ENCODE measurements at places on chromosomes 11 and 22. TPM values are rescaled to one million over a fixed set of nuclear protein-coding genes. Genes with fewer than 3 reads are reported as not detected.

- no peak for DNase-seq
Measured at GRCh38 chr22:27844656-27845591, 43.4 kb upstream of the MN1 start.

DNA sequence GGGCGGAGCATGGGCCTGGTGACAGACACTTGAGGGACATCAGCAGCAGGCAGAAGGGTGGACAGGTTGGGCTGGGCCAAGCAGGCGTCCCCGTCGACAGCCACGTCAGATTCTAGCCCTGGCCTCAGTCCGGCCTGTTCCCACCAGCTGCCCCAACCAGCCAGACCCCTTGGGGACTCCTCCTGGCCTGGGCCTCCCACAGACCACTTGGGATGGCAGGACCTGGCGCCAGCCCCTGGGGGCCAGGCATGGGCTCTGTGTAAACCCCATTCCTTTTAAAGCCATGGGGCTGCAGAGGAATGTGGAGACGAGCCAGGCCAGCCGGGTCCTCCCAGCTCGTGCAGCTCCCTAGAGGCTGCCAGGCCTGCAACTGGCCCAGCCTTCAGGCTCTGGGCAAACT lies 4.7 kb upstream of the SUSD2 start:
- no peak for DNase-seq

DNA sequence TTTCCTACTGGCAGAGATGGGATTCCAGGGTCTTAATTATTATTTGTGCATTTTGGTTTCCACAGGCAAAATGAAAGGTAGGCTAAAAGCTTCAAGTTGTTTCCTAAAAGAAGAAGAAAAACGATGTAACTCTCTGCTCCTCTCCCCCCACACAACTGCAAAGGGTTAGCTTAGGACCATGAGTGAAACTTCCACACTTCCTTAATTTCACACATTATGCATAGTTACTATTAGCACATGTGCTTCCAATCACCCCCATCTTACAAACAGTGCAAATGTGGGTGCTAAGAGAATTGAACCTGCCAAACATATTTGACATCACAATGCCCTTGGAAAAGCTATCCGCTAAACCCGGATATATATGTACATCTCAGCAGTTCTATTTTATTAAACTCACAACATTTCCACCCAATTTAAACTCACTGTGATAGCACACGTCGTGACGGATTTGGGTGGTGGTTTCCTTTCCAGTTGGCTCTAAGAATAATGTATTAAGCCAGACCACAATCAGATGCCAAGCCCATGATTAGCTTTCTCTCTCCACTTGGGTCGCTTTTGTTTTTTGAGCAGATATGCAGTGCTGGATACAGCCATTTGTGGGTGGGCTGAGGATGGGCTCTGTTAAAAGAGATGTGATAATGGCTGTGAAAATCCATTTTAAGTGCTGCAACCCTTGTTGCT lies 245.0 kb upstream of the POU2AF2 start:
- no peak for DNase-seq

GRCh38 chr11:63417174-63417852 lies 47.7 kb downstream of the SLC22A9 start:
- DNase-seq: no peak

GRCh38 chr11:87851234-87851633 lies 324.0 kb downstream of the RAB38 start:
- no peak for DNase-seq

DNA sequence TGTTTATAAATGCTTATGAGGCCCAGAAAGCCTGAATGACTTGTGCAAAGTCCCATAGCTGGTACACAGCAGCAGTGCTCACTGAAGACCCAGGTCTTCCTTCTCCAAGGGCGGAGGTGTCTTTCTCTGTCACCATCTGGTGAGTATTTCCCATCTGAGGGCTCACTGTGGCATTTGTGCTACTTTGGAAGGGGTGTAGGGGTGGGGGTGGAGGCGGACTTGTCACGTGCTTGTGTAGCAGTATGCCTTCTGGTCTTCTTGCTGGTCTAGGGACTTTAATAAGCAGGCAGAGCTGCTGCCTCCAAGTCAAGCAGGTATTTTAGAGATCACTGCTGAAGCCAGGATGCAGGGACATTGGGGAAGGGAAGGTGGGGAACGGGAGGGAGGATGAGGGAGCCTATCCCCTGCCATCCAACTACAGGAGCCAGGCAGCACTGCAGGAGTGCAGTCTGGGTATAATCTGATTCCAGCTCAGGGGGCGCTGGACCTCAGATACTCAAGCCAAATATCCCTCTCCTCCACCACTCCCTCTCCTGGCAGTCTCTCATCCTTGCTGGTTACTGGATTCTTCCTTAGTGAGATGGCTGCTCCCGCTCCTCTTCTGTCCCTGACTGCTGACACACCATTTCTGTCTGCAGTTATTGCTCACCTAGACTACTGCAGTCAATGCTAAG lies 3.4 kb downstream of the ABCC8 start:
- peak; percentile 43 for DNase-seq

DNA sequence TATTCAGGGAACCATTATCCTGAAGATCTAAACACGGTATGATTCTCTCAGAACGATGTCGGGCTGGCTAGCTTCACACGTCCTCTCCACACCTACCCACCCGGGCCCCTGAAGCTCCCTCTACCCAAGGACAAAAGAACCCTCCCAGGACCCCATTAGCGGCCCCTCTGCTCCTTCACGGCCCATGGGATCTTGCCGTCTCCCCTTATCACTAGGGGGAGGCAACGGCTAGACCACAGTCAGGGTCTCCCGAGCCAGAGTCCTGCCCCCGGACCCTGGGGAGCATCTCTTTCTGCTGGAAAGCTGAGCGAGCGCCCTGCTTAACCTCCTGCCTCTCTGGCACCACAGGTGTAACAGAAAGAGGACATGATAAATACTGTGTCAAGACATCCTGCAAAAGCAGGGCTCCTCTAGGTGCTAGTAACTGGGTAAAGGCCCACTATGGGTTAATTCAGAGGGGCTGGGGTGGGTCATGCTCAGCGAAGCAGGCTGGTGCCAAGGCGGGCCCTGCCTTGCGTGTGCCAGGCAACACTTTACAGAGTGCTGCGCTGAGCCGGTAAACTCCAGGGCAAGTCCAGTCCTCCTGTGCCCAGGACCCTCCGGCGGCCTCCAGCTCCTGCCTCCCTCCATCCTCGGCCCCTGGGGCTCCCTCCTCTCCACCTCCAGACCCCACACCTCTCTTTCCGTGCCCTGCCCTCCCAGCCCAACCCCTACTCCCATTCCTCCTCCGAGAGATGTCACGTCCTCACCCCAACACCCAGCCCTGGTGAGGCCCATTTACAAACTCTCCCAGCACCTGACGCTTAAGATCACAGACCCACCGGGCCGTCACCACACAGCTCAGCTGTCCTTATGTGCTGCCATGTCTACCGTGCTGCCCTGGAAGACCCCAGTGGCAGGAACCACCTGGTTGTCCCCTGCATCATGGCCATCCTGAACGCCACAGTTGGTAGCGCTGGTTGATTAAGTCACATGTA lies 3.0 kb downstream of the TOLLIP start:
- DNase-seq: no peak

- DNase-seq: peak; percentile 58
Measured at GRCh38 chr11:17063171-17064002, 14.1 kb downstream of the RPS13 start.

GRCh38 chr11:70660059-70660888 lies 261.9 kb downstream of the CTTN start:
- no peak for DNase-seq

DNA sequence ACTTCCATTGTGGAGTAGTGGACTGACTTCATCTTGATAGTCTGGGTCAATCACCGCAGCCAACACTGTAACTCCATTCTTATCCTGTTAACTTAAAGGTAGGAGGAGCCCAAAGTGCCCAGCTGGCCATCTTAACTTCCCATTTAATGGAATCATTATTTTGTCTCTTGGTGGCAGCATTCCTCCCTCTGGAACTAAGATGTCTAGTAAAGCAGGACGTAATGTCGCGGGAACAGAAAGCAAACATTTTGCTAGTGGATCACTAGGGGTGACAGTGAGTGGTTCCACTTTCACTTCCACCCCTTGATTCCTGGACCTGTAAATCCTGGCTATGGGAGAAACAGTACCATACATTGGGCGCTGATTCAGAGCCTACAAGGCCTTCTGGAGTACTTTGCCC lies 71.4 kb downstream of the GAB4 start:
- no peak for DNase-seq

DNA sequence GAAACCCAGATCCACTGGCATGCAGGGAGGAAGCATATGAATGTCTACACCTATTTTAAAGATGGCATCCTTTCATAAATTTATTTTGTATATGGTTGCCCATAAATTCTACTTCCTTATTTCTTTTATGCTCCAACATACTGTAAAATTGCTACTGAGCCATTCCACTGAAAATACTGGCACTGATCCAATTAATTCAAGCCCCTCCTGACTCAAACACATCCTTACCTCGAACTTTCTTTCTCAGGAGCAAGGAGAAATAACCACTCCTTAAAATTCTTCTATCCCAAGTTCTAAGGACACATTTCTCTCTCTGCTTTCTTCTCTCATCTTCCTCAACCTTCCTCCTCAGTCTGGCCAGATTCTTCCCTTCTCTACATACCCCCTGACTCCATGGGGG lies 5.5 kb upstream of the NXF1 start:
- DNase-seq: no peak

GRCh38 chr11:75969626-75970308 lies 154.8 kb downstream of the UVRAG start:
- DNase-seq: peak; percentile 6

GRCh38 chr22:23847991-23848864 lies 9.4 kb upstream of the DERL3 start:
- DNase-seq: no peak

- peak; percentile 43 for DNase-seq
Measured at GRCh38 chr11:128021349-128022006, 565.9 kb downstream of the ETS1 start.

- DNase-seq: no peak
Measured at GRCh38 chr11:113315811-113316210, 1.4 kb downstream of the TTC12 start.

- DNase-seq: peak; percentile 96
Measured at GRCh38 chr11:76577226-76577920, 93.2 kb downstream of the LRRC32 start.

The PRG3 gene
- not detected for total RNA-seq

The GNB1L gene
- total RNA-seq: 16.1 TPM

The SGSM1 gene
- total RNA-seq: not detected

The ABCC8 gene
- not detected for total RNA-seq

The ANKK1 gene
- 0.06 TPM for total RNA-seq

The DGCR6L gene
- total RNA-seq: 59.8 TPM

The ZP1 gene
- total RNA-seq: not detected

The MRTFA gene
- 82.1 TPM for total RNA-seq

The ZNF408 gene
- 10.4 TPM for total RNA-seq
